Stimulated activated CD8-positive, alpha-beta memory T cell treated with anti-CD3 and anti-CD28 coated beads, Interleukin-4, amount 100 ng/mL, for 48 hours (primary cell): ENCODE measurements at places on chromosomes 2 and 18.

GRCh38 chr18:7954238-7954637 lies 387.1 kb downstream of the PTPRM start:
- no peak for DNase-seq

DNA sequence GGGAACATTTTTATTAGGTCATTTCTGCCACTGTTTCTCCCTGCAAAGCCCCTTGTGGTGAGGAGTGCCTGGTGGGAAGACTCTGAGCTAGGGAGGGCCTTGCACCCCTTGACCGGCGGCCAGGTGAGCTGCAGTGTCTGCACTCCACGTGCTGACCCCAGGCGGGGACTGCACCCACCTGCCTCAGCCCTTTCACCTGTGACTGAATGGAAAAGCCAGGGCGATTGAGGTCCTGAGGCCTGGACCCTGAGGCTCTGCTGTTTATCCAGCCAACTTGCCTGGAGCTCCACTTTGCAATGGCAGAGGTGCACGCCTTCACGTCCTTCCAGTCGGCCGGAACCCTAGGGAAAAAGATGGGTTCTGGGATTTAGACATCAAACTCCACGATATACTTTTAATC lies 53.1 kb downstream of the TMEM18 start:
- no peak for DNase-seq

GRCh38 chr2:174931724-174932123 lies 73.5 kb downstream of the CHN1 start:
- no peak for DNase-seq

GRCh38 chr18:33579349-33580215 lies 1.6 kb downstream of the ASXL3 start:
- DNase-seq, result no peak

GRCh38 chr2:171260471-171261424 lies 100.1 kb upstream of the TLK1 start:
- peak; percentile 36 for DNase-seq
